Cortex of kidney (tissue), 1 donor: ENCODE measurements at places on chromosomes 11 and 22.

- no peak for DNase-seq
Measured at GRCh38 chr11:83611031-83611430, 324.9 kb upstream of the CCDC90B start.

DNA sequence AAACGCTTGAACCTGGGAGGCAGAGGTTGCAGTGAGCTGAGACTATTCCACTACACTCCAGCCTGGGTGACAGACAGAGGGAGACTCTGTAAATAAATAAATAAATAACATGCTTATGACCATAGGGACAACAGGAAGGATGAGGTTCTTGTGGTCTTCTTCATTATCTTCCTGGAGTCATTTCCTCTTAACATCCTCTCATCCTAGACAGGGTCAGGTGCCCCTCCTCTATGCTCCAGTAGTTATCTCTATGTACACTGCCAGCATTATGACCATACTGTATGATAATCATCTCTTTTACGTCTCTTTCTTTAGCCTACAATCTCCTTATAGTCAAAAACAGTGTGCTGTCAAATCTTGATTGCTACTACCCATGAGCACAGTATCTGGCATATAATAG, 17.7 kb downstream of the RAB30 start:
- no peak for DNase-seq

DNA sequence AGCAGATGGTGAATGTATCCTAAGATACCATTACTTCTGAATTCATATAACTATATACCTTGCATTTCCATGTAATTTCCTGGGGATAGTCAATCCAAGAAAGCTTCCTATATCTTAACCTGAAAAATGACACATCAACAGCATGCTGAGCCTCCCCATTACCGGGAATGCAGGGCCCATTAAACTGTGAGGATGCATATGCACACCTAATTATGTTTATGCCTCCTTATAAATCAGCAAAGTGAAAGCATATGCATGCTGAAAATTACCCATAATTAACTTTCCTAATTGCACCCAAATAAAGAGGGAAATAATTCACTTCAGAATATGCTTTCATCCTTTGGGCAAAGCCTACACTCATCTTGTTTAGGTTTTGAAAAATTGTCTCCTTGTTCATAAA, 663.0 kb downstream of the KCNA4 start:
- no peak for DNase-seq

- no peak for DNase-seq
Measured at GRCh38 chr11:26896719-26897118, 97.2 kb upstream of the FIBIN start.

DNA sequence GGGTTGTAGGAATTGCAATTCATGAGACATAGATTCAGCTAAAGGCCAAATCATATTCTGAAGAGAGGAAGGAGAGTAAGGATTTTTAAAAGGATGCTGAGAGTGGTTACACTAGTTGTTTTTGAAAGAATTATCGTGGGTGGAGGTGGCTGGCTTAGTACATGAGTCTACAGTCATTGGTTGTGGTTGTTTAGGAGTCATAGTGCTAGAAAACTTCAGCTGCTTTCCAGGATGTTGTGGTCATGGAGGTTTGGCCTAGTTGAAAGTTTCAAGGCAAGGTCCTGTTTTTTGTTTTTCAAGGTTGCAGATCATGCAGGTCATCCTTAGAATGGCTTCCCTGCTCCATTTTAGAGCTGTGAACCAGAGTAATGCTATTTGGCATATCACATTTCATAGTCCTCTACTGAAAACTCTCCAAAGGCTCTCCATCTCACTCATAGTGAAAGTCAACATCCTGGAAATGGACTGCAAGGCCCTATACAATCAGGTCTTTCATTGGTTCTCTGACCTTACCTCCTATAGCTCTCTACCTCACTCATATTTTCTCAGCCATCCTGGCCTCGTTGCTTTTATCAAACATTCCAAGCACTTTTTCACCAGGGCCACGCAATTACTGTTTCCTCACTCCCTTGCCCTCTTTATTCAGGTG, 26.1 kb upstream of the ZBTB44 start:
- no peak for DNase-seq

DNA sequence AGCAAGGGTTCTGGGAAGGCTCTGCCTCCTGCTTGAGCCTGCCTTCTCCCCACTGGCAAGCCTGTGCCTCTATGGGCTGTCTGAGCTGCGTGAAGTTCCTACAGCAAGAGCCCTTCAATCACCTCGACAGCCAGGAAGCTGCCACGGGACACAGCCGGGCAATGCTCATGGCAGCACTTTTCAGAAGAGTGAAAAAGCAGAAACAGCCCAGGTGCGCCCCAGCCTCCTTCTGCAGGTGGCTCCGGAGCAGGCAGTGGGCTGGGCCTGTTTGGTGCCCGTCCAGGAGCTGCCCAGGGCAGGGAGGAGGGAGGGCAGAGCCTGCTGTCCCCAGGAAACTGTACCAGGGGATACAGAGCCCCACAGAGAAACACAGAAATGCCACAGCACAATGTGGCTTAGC, 24.6 kb upstream of the COMT start:
- no peak for DNase-seq

- DNase-seq = no peak
Measured at GRCh38 chr11:2093575-2094353, 45.4 kb downstream of the IGF2 start.

GRCh38 chr11:20022363-20023081, 137.8 kb downstream of the DBX1 start:
- no peak for DNase-seq

DNA sequence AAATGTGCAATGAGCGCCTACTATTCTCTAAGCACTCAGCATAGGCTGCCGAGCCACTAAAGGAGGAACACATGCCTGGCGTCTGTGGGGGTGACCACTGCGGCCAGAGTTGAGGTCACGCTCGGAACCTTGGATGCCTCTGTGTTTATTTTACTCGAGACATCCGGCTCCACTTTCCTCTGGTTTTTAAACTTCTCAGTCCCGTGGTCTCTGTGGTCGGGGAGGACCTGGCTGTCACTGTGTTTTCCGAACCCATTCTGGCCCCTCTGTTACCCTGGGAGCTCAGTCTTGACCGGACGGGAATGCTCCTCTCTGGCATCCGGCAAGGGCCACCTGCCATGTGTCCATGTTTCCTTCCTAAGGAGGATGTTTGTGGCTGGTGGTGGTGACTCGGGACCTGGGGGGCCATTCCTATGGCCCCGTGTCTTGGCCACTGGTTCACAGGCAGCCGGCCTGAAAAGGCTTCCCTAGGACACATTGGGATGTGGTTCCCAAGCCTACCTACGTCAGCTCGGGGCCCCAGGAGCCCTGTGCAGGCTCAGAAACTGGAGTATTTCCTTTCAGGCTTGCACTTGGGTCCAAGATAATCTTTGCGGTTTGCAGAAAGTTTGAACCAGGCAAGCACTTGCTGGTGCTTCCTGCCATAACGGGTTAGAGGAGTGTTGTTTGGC, 46.7 kb upstream of the PARVG start:
- no peak for DNase-seq
